Kidney epithelial cell (primary cell): ENCODE measurements at places on chromosomes 4 and X. TPM values are rescaled to one million over a fixed set of nuclear protein-coding genes. Genes with fewer than 3 reads are reported as not detected.

The TTC29 gene
- 0.34 and 0.79 TPM in 2 replicates for total RNA-seq

- DNase-seq, result no peak
Observed at GRCh38 chr4:86156531-86156930, 203.3 kb downstream of the MAPK10 start.

GRCh38 chr4:78784236-78784865 lies 8.2 kb downstream of the BMP2K start:
- DNase-seq, result no peak

- DNase-seq, result no peak
Observed at GRCh38 chr4:85790582-85790981, 315.6 kb downstream of the ARHGAP24 start.

DNA sequence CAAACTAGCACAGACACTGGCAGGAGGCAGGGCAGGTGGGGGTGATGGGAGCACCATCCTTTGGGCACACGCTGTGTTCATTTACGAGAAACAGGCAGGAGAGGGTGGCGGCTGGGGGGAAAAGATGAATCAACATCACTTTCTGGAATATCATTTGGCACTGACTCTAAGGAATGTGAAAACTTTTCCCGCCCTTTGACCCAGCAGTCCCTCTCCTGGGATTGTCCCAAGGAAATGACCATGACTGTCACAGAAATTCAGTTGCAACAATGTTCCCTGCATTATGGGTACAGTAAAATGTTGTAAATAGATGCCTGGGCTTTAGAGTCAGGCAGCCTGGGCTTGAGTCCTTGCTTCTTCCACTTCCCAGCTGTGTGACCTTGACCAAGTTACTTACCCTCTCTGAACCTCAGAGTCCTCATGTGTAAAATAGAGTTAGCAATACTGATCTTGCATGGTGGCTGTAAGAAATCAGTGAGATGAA lies 58.6 kb downstream of the ABLIM2 start:
- DNase-seq, result no peak

DNA sequence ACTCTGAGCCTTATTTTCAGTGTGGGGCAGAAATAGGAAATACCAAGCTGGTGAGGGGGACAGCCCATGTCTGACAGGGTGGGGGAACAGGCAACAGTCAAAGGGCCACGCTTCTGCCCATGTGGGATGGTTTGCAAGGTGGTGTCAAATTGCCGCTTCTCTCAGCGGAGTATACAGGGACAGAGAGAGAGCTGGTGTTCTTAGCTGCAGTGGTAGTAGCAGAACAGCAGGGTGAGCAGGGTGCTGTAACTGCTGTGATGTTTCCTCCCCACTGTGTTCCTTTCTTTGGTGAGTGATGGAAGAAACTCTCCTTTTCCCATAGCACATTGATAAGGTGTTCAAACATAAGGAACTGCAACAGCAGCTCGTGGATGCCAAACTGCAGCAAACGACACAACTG lies 37.9 kb downstream of the RBBP7 start:
- DNase-seq, result no peak
